ENCODE measurements at places on chromosomes 1 and 21. TPM values are rescaled to one million over a fixed set of nuclear protein-coding genes. Genes with fewer than 3 reads are reported as not detected.

- no peak for DNase-seq
Measured at GRCh38 chr1:228007801-228008341, 1.1 kb downstream of the WNT3A start.

CA14 gene
- total RNA-seq: 6.9 TPM

SPRR1A gene
- not detected for total RNA-seq

GRCh38 chr1:72412286-72412685, 129.9 kb upstream of the NEGR1 start:
- DNase-seq: no peak

GRCh38 chr1:179950651-179951050, 4.0 kb upstream of the CEP350 start:
- no peak for DNase-seq

- no peak for DNase-seq
Measured at GRCh38 chr1:29332204-29332603, 95.9 kb downstream of the PTPRU start.

DNA sequence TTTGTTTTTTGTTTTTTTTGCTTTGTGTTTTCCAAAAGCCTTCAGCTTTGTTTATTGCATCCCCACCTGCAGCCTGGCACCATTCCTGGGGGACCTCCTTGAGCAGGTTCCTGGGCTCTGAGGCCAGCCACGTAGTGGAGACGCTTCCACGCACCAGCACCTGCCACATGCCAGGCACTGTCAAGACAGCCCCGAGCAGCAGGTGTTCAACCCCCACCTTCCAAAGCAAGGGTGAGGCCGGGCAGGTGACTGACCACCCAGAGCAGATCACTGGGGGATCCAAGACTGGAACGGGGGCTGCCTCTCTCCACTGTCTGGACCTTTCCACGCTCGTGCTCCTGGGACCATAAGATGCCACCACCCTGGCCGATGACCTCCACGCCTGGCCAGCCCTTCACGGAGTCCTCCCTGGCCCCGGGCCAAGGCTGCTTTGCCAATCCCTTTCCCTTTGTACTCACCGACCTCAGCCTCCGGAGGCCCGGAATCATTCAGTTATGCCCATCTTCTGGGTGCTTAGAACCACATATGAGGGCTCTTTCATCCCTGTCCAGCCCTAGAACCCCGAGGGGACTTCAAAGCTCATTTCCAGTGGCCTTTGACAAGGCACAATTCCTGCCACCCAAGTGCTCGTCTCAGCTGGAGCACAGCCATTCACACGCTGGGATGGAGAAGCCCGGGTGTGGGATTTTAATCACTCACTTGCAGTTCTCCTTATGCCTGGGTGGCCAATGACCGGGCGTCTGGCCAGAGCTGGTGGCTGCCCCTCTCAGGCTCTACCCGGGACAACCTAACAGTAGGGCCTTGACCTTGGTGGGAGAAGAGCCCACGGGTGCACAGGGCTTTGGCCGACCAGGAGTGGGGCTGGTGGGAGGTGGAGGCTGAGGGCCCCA, 330.8 kb downstream of the NPHP4 start:
- DNase-seq: peak; percentile 31

DNA sequence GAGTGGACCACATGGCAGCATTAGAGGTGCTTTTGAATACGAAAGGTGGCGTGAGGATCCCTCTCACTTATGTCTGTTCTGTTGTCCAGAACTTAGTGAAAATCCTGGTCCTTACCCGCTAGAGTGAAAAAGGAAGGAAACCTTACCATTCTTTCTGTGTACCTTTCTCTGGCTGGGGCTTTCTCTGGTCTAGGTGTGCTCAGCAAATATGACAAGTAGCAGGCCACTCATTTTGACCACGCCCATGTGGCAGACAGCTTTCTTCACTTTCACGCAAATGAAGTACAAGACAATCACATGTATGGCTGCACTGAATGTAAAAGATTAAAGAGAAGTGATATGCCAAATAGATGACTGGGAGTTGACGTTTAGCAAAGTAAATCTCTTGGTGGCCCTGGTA, 131.9 kb downstream of the FGGY start:
- DNase-seq: no peak

- DNase-seq: no peak
Measured at GRCh38 chr1:204572923-204573922, 57.0 kb downstream of the MDM4 start.

DNA sequence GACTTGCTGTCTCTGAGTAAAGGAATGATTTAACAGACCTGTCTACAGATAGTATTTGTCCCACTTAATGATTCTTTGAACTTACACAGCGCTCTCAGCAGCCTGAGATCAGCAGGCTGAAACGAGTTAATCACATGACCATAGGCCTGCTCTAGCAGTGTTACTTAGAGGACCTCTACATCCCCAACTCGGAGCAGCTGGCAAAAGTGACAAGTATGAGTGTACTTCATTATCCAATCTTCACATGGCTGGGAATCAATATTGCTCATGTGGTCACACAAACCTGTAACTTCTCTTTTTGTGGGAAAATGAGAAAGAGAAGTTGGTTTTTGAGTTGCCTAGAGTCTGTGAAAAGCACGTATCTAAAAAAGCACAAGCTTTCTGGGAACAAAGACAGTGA, 11.4 kb upstream of the ATP13A2 start:
- DNase-seq: no peak

- DNase-seq: no peak
Measured at GRCh38 chr1:42143896-42144710, 9.1 kb upstream of the GUCA2B start.

GRCh38 chr1:228978484-228979324, 243.4 kb downstream of the RHOU start:
- DNase-seq: peak; percentile 81

GRCh38 chr1:71463144-71463543, 382.3 kb upstream of the ZRANB2 start:
- DNase-seq: no peak

DNA sequence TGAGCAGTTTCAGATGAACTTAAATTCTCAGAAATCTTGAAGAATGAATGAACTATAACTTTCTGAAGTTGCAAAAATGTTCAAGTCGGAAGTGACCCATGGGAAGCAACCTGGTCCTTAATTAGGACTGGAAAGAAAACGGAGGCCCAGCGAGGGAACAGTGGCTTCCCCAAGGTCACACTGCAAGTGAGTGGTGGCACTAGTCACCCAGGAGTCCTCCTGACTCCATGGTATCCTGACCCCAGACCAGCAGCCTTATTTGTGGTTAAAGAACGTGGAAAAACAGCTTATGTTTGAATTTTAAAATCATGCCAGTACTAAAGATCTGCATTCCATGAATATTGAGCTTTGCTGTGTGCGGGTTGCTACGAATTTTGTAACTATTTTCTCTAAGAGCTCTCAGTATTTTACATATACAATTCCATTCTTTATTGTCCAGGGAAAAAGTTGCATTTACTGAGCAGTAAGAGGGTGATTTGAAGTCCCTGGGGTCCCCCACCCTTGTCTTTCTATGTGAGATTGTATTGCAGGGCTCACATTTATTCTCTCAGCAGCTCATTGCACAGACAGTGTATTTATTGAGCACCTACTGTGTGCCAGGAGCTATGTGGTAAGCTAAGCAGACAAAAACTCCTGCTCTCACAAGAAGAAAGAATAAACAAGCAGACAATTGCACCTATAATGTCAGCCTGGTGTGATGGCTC, 61.6 kb upstream of the ATP5PO start:
- no peak for DNase-seq
